ENCODE measurements at places on chromosomes 12 and 14. TPM values are rescaled to one million over a fixed set of nuclear protein-coding genes. Genes with fewer than 3 reads are reported as not detected.

SERPINA5 gene
- total RNA-seq: 2.9 TPM

- no peak for DNase-seq
Observed at GRCh38 chr14:69910871-69911270, 31.7 kb downstream of the SMOC1 start.

- DNase-seq: no peak
Observed at GRCh38 chr12:87847147-87847546, 182.1 kb downstream of the C12orf50 start.

DNA sequence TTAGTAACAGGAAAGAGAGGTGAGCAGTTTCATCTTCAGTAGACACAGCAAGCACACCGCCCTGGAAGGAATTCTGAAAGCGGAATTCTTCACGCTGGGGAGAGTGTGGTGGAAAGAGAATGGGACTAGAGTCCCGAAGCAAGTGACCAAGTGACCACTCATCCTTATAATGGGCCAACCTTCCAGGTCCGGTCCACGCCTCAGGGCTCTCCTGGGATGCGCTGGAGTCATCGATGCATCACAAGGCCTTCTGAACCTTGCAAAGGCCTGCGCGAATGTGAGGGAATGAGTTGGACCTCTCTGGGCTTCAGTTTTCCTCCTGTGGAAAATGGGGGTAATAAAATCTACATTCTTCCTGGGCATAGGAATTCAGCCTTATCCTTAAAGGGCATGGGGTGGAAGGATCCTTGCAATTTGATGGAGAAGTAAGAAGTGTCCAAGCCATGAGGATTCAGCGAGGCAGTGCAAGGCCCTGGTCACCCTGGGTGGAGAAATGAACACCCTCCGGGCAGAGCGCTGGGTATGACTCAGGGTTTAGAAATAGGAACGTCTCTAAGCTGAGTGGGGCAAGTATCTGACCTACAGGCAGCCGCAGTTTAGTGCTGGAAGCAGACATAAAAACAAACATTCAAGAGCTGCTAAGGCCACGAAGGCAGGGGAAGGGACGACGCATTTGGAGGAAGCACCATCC lies 97.7 kb downstream of the SETD3 start:
- DNase-seq: no peak

- no peak for DNase-seq
Observed at GRCh38 chr12:113161415-113162016, 12.0 kb downstream of the CFAP73 start.

- no peak for DNase-seq
Observed at GRCh38 chr14:65156568-65157366, 54.5 kb upstream of the MAX start.

- DNase-seq: no peak
Observed at GRCh38 chr12:119666900-119667576, 895 bp upstream of the PRKAB1 start.

SIX4 gene
- total RNA-seq: 0.15 TPM

DNA sequence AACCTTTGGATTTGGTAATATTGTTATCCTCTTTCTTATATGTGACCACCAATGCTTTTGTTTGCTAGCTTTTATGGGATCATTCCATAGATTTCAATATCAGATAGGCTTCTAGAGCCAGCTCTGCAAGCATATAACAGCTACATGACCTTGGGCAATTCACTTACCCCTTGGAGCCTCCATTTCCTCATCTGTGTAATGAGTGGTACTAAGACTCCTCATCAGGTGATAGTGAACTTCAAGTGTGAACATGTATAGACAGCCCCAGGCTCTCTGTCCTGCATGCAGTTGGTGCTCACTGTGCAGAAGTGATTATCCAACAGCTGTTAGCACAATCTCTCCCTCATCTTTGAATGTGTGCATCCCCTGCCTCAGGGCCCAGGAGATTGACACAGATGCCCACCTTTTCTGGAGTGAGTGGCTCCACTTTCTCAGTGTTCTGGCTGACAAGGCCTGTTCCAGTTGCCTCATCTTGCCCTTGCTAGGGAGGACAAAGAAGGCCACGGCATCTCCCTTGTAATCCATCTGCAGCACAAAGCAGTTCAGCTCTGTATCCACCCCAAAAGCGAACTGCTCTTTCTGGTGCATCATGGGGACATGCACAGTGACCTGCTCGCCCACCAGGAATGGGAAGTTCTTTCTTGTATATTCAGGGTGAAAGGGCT lies 9.2 kb downstream of the SERPINA9 start:
- DNase-seq: no peak
